Mesendoderm (in vitro differentiated cells): ENCODE measurements at places on chromosomes 5 and 9.

- no peak for DNase-seq
Observed at GRCh38 chr9:120837921-120838320, 4.8 kb downstream of the PSMD5 start.

DNA sequence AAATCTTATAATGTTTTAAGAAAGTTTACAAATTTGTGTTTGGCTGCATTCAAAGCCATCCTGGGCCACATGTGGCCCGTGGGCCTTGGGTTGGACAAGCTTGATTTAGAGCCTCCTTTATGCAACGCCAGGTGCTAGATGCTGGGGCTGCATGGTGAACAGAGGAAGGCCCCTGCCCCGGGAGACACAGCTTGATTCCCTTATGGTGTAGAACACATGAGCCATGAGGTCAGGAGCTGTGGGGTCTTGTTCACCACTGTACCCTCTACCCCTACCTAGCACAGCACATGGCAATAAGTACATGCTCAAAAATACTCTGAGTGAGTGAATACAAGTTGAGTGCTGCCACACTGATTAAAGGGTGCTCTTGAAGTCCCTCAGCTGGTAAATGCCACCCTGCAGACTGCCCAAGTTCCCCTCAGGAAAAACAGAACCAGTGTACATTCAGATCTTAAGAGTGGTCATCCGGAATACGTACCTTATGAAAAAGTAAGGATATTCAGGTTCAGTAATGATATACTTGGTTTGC is 71.9 kb downstream of the ARRDC3 start:
- DNase-seq, result no peak

DNA sequence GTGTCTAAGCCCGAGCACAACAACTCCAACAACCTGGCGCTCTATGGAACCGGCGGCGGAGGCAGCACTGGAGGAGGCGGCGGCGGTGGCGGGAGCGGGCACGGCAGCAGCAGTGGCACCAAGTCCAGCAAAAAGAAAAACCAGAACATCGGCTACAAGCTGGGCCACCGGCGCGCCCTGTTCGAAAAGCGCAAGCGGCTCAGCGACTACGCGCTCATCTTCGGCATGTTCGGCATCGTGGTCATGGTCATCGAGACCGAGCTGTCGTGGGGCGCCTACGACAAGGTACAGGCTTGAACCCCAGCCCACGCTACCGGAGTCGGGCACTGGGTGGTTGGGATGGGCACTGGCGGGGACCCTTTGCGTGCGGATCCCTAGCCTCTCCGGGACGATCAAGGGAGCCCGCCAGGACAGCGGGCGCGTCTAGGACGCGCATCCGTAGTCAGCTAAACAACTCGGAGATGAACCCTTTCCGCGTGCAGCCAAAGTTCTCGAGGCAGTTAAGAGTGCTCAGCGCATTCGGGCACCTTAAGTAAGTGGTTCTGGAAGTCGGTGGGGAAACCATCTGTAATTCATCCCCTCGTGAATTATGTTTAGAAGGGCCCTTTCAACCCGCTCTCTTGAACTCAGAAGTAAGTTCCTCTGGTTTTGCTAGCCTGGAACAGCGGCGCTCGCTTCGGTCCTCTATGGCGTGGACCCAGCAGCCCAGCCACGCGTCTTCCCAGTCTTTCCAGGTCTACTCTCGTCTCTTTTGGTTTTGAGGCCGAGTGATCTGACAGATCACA is 1.3 kb downstream of the KCNN2 start:
- DNase-seq, result peak; percentile 43

DNA sequence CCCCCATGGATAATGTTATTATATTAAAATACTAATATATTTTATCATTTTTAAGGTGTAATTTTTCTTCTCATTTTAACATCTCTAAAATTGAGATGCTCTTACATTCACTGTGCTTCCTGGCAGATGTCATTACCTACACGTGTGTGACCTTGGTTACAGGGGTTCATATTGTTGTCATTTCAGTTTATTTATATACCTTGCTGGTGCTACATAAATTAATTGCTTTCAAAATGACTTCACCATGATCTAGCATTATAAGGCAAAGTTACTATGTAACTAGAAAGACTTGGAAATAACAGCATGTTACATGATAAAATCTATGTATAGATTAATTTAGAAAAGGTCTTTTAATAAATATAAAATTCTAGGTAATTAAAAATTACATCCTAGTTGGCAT is 60.9 kb downstream of the ARHGEF28 start:
- no peak for DNase-seq

DNA sequence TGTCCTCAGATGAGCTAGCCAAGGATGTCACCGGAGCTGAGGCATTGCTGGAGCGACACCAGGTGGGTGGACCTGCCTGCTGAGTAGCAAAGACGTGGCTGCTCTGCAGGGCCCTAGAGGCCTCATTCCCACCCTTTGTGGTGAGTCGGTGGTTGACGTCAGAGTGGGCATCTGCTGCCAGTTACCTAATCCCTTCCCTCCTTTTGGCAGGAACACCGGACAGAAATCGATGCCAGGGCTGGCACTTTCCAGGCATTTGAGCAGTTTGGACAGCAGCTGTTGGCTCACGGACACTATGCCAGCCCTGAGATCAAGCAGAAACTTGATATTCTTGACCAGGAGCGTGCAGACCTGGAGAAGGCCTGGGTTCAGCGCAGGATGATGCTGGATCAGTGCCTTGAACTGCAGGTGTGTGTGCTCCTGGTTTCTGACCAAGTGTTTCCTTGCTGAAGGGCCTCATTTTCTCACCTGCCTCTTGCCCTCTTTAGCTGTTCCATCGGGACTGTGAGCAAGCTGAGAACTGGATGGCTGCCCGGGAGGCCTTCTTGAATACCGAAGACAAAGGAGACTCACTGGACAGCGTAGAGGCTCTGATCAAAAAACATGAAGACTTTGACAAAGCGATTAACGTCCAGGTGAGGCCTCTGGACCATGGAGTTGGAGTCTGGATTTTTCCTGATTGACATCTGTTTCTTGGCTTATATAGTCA is 48.9 kb downstream of the DYNC2I2 start:
- no peak for DNase-seq

DNA sequence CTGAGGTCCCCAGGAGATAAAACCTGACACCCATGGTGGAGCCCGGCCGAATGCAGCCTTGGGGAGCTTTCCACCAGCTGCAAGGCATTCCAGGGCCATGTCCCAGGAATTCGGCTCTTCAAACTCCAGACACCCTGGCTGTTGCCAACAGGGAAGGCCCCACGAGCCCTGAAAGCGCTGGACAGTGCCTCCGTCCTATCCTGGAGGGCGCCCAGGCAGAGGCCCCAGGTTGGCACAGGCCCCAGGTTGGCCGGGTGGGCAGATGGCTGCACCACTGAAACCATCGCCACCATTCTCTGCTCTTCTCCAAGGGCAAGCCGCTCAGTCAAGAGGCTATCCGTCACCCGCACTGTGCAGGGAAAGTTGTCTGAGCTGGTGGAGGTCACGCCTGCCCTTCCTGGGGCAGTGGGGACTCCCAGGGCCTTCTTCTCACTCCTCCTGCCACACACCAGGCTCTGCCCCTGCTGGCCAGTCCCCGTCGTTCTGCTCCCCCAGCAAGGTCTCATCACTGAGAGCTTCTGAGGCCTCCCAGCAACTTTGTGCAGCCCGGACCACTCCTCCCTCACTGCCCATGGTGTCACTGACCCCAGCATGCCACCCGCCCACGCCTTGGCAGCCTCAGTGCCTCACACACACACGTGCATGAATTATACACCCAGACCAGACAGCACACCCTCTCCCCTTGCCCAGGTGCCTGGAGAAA is 21.2 kb downstream of the SLC6A3 start:
- no peak for DNase-seq

- DNase-seq, result peak; percentile 31
Observed at GRCh38 chr5:74281166-74281565, 359.4 kb downstream of the ENC1 start.

DNA sequence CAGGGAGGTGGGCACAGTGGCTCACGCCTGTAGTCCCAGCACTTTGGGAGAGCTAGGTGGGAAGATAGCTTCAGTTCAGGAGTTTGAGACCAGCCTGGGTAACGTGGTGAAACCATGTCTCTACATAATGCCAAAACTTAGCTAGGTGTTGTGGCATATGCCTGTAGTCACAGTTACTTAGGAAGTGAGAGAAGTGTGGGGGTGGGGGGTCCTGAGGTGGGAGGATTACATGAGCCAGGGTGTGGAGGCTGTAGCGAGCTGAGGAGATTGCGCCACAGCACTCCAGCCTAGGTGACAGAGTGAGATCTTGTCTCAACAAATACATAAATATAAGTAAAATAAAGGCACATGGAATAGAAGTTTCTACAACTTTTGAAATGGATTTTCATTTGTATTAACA is 23.1 kb downstream of the VCAN start:
- peak; percentile 95 for DNase-seq

- no peak for DNase-seq
Observed at GRCh38 chr5:89545076-89545475, 662.1 kb upstream of the MEF2C start.

- DNase-seq, result peak; percentile 43
Observed at GRCh38 chr5:73381590-73382400, 66.8 kb downstream of the FOXD1 start.

- DNase-seq, result no peak
Observed at GRCh38 chr5:170573660-170574059, 69.8 kb downstream of the KCNIP1 start.

DNA sequence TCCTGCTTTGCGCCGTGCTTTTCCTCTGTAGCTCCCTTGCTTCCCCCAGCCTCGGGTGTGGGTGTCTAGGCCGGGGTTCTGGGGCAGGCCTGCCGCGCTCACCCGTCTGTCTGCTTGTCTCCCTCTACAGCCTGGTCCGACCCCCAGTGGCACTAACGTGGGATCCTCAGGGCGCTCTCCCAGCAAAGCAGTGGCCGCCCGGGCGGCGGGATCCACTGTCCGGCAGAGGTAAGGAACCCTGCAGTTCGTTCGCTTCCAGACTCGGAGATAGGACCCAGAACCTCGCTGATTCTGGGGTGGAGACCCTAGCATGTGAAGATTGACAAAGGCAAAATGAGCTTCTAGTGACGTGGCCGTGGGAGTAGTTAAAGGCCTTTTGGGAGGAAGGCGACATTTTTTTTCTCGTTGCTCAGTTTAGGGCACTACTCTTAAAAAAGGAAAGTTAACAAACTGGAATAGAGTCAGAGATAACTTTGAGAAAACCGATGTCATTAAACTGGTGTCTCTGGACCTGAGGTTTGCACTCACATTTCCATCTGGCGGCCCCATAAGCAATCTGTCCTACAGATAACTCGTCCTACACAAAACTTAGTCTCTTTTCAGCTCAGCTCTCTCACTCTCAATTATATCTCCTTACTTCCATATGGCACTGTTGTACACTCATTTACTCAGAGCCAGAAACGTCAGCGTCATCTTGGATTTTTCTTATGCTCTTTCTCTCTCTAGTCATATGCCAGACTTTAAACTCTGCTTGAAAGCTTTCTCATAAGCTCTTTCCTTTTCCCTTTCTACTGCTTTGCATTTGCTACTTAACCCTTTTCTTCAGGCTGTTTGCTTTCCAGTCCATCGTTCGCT is 561 bp downstream of the SEC61B start:
- peak; percentile 47 for DNase-seq

- no peak for DNase-seq
Observed at GRCh38 chr5:87850843-87851242, 417.8 kb downstream of the TMEM161B start.

DNA sequence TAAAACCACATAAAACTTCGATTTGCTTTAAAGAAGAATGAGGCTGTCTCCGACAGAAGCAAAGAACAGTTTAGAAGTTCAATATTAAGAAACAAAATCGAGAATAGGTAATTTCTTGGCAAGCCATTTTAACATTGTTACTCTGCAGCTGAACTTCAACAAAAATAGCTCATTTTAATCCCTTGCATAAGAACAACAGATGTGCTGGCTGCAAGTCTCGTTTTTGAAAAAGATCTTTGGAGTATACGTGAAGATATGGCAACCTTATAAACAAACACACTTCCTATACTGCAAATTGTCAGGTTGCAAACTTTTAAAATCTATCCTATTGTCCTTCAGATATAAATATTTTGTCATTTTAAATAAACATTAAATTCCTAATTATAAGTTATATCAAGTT is 71.5 kb downstream of the FBN2 start:
- no peak for DNase-seq

DNA sequence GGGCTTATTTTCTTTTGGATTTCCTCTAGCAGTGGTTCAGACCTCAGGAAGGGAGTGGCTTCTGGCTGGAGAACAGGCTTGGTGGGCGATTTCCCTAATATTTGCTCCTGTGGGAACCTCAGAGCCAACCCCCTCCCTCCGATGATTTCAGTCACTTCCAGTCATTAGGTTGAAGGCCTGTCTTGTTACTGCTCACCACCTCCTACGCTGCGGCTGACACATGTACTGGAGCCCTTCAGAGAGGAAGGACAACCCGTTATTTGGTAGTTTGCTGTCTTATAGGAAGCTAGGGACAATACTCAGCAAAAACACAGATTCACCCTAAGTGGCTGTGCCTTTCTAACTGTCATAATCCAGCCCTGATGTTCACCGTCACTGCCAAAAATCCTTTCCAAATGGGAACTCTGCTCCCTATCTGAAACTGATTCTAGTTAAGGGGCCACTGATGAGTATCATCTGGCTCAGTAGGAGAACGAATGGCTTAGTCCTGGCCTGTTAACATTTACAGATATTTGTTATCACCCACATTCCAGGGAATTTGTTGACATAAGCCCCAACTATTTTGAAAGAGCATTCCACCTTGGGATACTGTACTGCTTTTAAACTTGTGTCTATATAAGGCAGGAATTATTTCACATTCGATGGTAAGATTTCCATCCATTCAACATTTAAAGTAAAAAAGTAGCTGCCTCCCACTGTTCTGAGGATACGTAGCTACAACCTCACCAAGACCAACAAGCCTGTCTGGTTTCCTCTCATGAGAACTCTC is 29.3 kb upstream of the ANKH start:
- peak; percentile 76 for DNase-seq

- DNase-seq, result no peak
Observed at GRCh38 chr9:81671880-81672280, 17.5 kb downstream of the TLE1 start.

- no peak for DNase-seq
Observed at GRCh38 chr5:127101533-127101932, 28.2 kb upstream of the C5orf63 start.

- DNase-seq, result no peak
Observed at GRCh38 chr5:88718736-88719135, 164.2 kb downstream of the MEF2C start.

DNA sequence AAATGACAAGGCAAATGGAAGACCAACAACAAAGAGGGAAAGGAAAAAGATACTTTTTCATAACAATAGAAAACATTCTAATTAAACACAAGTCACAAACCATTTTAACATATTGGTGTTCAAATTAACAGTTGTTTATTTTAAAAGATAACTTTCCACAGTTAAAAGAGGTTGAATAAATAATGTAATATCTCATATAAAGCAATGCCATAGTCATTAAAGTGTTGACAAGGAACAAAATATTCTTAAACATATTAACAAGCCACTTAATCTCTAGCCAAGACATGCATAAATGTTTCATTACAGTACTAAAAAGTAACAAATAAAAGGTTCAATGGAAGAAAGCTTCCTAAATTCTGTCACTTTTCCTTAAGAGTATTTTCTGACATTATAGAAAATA is 12.6 kb downstream of the TMEM161B start:
- no peak for DNase-seq

- DNase-seq, result peak; percentile 8
Observed at GRCh38 chr9:12224449-12224848, 468.7 kb upstream of the TYRP1 start.

- DNase-seq, result no peak
Observed at GRCh38 chr5:115640274-115640673, 14.4 kb upstream of the TMED7 start.

GRCh38 chr5:133113331-133114061 is 61.7 kb downstream of the HSPA4 start:
- no peak for DNase-seq

- DNase-seq, result peak; percentile 6
Observed at GRCh38 chr9:131180454-131180853, 55.1 kb downstream of the NUP214 start.

GRCh38 chr5:154461531-154461930 is 15.7 kb downstream of the SAP30L start:
- peak; percentile 85 for DNase-seq
